ENCODE measurements at places on chromosomes 7 and 10.
A peak's percentile ranks its signal among the peaks of the same experiment; 100 is the strongest.

DNA sequence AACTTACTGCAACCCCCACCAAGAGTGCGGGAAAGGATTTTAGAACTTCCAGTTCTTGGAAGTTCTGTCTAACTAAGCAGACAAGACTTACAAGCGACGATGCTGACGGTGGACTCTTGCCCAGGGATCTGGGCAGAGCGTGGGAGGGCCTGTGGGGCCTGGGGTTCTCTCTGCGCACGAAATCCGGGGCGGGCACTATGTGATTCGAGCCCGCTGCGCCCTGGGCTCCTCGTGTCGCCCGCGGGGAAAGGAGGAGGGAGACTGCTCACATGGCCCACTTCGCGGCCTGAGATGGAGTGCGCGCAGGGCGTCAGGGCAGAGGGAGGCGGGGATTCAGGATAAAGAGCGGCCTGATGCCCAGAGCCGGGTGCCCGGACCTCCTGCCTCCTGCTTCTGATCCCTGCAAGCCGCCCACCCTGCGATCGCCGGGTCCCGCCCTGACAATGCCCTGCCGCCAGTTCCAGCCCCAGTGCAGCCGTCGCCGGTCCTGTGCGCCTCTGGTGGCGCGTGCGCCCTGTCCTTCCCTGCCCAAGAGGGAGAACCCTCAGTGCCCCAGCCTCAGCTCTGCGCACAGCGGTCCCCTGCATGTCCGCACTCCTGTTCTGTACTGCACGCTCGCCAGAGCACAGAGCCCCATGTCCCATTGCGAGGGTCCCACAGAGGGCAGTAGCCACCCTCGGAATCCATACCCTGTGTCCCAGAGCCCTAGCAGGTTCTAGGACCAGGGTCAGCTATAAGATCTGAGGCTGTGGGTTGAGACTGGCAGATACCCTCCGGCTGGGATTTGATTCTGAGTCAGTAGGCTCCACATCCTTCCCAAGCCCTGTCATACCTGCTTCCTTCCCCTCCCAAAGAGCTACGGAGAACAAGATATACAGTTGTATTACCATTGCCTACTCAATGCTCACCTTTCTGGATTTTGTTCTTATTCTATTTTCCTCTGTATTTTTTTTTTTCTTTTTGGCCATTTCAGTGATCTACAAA lies 99.4 kb upstream of the TMEM106B start:
- no peak for DNase-seq

DNA sequence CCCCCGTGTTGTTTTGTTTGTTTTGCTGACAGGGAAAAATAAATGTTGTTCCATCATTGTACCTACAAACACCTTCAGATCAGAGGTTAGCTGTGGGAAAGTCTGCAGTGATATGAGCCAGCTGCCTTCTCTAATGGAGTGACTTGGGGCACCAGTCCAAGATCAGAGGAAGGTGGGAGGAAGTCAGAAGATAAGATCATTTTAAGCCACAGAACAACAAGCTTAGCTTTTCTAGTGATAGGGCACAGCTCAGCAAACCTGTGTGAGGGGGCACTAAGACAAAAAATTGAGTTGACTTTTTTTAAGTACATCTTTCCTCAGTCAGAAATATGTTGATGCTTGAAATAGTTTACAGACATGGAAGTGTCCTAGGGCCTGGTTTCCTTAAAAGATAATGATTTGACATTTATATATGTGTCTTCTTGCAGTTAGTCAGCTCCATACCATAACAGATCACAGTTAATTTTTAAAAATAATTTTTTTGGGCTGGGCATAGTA lies 240.3 kb upstream of the KAT6B start:
- DNase-seq: no peak

DNA sequence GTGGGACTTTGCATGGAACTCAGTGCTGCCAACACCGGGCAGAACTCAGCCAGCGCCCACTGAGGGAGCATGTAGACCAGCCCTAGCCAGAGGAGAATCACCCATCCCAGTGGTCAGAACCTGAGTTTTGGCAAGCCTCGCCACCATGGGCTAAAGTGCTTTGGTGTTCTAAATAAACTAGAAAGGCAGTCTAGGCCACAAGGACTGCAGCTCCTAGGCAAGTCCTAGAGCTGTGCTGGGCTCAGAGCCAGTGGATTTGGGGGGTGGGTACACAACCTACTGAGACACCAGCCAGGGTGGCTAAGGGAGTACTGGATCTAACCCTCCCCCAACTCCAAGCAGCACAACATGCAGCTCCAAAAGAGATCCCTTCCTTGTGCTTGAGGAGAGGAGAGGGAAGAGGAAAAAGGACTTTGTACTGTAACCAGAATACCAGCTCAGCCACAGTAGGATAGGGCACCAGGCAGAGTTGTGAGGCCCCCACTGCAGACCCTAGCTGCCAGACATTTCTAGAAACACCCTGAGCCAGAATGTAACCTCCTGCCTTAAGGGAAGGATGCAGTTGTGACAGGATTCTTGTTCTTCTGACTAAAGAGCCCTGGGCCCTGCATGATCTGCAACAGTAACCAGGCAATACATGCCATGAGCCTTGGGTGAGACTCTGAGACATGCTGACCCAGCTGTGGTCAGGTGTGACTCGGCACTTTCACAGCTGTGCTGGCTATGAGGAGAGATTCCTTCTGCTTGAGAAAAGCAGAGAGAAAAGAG lies 24.4 kb downstream of the GSDME start:
- no peak for DNase-seq

- DNase-seq: no peak
These were observed 863 bp downstream of the ST8SIA6 start for GRCh38 chr10:17453373-17454091.

- DNase-seq: no peak
These were observed 149.9 kb downstream of the CPED1 start for GRCh38 chr7:121138262-121138933.

DNA sequence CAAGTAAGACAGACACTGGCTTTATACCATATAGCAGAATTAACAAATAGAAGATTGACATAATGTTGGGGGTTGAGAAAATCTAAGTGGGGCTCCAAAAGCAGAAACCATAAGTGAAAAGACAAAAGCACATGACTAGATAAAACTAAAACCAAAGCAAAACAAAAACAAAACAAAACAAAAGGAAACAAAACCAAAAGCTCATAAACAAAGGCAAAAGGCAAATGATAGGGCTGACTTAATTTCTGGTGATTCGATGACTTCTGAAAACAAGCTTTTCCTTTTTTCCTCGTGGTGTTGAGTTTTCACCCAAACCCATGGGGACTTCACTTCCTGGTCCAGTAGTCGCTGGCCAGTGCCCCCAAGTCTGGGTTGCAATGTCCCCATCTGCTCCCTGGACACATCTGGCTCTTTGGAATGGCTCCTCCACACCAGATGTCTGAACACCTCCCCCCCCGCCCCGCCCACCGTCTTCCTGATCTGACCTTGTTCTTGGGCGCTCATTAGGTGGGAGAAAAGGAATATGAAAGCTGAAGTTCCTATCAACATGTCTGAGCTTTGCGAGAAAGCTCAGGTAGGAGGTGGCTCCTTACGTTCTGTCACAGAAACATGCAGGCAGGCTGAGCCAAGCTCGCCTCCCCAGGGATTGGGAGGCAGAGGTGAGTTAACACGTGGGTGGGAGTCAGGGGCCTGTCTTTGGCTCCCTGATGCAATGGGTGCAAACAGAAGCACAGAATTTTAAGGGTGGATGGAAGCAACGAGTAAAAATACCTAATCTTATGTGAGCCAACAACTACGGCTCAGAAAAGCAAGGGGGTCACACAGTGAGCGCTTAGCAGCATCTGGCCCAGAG lies 121.0 kb downstream of the NEURL1 start:
- no peak for DNase-seq

GRCh38 chr7:145105561-145105960 lies 269.7 kb upstream of the TPK1 start:
- no peak for DNase-seq

DNA sequence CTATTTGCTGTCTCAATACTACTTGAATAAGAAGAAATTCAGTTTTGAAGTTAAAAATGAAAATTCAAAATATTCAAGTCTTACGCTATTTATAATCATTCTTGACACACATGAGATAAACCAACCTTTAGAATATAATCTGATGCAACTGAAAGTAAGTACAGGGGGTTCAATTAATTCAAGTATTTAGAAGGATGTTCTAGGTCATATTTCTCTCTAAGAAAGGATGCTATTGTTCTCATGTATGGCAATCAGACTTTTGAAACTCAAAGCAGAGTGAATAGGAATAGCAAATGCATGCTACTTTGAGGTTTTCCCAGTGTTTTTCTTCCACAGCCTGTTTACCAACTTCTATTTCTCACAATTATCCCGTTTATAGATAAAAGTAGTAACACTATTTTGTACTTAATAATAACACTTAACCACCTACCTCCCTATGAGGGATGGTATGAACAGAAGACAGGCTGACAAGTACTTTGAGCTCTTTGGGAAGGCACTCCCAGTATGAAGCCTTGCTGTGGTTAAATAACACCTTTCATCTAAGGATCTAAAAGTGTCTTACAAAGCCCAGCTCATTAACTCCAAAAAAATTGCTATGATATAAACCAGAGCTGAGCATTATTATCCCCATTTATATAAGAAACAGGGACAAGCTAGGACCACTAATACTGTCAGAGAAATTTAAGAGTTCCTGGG lies 18.0 kb upstream of the SPOCK2 start:
- no peak for DNase-seq

DNA sequence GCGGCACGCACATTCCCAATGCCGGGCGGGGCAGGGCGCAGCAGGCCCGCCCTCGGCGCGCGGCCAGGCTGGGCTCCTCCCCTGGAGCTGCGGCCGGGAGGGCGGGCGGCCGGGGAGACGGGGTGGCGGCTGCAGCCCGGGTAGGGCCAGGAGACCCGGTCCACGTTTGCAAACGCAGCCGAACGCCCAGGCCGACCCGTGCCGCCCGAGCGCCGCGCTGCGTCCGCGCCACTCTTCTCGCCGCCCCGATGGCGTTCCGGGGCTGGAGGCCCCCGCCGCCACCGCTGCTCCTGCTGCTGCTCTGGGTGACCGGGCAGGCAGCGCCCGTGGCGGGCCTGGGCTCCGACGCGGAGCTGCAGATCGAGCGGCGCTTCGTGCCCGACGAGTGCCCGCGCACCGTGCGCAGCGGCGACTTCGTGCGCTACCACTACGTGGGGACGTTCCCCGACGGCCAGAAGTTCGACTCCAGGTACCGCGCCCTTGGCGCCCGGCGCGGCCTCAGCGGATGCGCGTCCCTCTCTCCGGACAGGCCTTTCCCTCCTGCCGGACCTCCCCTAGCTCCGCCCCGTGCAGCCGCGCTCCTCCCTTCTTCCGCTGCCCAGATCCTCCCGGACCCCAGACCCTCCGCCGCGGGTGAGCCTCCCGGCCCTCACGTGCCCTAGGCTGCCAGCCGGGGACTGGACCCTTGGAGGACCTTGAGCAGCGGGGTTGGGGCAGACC lies at the start of gene FKBP9:
FKBP9 (plus strand) TSS at position 115 of the 720 bp plus-strand sequence; CDS start at position 249, 134 bp downstream.
- DNase-seq: peak; percentile 42

- no peak for DNase-seq
These were observed 53.9 kb upstream of the SFMBT2 start for GRCh38 chr10:7464691-7465090.

All from germinal center (tissue), 1 donor.